ENCODE measurements at places on chromosomes 11 and 22.

GRCh38 chr11:73493956-73494598 is 103.8 kb downstream of the FAM168A start:
- no peak for DNase-seq

GRCh38 chr11:20933958-20934357 is 264.6 kb downstream of the NELL1 start:
- no peak for DNase-seq

DNA sequence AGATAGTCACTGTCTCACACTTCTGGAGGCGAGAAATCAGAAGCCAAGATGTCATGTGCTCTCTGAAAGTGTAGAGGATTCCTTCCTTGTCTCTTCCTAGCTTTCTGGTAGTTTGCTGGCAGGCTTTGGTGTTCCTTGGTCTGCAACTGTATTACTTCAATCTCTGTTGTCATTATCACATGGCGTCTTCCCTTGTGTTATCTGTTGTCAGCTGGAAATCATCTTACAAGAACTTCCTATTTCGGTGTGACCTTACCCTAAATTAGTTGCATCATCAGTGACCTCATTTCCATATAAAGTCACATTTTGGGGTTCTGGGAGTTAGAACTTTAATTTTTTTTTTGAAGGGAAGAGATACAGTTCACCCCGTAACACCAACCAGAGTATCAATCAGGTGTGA is 3.3 kb upstream of the LIN7C start:
- DNase-seq: no peak

DNA sequence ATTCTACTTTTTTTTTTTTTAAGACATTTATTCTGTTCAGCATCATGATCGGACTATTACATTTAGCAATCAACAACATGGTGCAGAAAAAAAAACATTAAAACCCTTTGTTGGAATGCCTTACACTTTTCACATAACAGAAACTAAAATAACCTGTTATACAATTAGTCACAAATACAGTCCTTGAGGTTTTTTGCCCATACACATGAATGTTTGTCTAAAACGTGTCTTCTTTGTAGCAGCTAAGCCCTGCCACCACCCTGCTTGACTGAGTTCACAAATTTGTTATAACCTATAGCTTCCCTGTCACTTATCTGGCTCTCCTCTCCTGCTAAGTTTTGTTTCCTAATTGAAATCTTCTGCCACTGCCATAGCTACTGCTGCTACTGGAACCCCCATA is 75.4 kb upstream of the ARHGAP20 start:
- DNase-seq: no peak

GRCh38 chr22:19136915-19137314 is 5.8 kb downstream of the TSSK2 start:
- DNase-seq: no peak

- DNase-seq: no peak
Measured at GRCh38 chr11:11532574-11532973, 89.2 kb downstream of the GALNT18 start.

GRCh38 chr11:38835966-38836365 is 2237.9 kb upstream of the RAG2 start:
- DNase-seq: no peak

GRCh38 chr11:38460896-38461295 is 1862.9 kb upstream of the RAG2 start:
- no peak for DNase-seq

- DNase-seq: no peak
Measured at GRCh38 chr22:47401976-47402770, 639.7 kb downstream of the TBC1D22A start.

- DNase-seq: no peak
Measured at GRCh38 chr22:49724893-49725489, 102.7 kb downstream of the BRD1 start.

GRCh38 chr11:72578566-72578965 is 95.7 kb downstream of the PDE2A start:
- DNase-seq: no peak

DNA sequence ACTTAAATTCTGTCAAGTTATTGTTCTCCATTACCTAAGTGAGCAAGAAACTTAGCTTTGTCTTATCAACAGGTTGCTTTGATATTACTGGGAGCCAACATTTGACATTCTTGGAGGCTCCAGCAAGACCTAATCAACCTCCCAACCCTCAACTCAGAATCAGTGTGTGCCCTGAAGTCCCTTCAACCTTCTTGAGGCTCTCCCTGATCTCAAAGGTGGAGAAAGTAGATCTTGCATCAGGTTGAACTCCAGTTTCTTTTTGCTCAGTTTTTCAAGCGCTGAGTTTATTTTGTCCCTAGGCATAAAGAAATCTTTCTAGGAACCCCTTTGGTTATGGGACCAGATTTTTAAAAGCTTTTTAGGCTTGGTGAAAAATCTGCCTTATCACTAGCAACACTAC is 1.4 kb downstream of the FAM111A start:
- no peak for DNase-seq

Measured in SIG-M5 (cell line).